ELF-1 (cell line): ENCODE measurements at places on chromosomes 7 and 10.

- DNase-seq, result no peak
Observed at GRCh38 chr10:103254113-103254512, 8.4 kb downstream of the RPEL1 start.

DNA sequence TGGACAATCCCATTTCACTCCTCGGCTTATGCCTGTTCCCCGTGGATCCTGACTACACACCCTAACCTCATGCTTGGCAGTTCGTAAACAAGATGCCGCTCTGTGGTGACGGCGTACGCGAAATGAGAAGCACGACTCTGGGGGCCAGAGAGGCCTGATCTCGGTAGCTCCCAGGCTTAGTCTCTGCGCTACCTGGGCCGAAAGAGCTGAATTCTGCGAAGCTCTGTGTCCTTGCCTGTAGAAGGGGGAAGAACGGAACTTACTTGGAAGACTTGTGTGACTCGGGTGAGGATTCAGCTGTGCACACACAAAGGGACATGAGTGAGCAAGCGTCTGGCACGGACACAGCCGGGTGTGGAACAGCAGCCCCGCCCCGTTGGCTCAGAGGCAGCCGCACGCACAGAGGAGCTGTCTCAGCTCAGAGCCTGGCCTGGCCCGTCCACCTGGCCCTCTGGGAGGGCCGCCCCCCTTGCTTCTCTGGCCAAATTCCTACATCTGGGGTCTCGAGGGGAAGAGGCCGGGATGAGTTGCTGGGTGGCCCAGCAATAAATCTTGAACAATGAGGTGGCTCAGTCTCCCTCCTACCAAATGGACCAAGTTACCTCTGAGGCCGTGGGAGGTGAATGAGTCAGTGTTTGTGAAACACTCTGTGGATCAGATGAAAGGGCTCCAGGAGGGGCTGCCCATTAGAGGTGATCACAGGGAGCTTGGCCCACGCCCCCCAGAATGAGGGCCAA is 83.8 kb downstream of the PDGFA start:
- DNase-seq, result no peak

DNA sequence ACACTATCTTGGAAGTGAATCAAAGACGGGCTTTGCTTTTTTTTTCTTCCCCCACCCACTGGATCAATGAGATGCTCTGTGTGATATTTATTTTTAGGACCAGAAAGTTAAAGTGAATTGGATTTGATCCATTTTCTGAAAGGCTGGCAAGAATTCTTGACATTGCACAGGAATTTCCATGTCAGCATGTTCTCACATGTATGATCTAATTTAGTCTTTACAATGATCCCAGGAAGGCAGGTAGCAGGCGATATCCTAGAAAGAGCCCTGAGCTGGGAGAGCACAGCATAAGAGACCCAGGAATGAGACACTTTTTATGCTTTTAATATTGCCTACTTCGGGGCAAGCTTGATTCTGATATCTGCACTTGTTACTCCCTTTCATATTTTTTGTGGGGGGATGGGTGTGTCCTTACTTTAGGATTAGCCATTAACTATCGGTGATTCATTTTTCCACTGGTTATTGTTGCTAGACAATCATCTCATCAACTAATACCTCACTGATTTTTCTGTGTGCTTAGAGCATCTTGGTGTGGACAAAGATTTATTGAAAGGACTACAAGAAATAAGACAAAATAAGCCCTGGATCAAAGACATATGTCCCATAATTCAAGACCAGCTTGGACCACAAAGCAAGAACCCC is 58.1 kb downstream of the NRP1 start:
- no peak for DNase-seq

DNA sequence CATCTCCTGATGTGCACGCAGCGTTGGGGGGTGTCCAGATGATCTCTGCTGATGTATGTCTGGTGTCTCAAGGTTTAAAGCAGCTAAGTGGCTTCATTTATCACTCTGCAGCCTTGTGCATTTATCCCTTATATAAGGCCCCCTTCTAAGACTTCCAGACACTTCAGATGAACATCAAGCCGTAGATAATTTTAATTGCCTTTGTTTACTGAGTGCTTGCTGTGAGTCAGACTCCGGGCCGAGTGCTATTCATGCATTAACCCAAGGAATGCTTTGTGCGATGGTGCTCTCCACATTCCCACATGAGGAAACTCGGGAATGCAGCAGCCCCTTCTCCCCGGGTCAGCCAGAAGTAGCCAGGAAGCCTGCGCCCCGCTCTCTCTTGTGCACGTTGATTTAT is 328.6 kb upstream of the COBL start:
- DNase-seq, result peak; percentile 53

DNA sequence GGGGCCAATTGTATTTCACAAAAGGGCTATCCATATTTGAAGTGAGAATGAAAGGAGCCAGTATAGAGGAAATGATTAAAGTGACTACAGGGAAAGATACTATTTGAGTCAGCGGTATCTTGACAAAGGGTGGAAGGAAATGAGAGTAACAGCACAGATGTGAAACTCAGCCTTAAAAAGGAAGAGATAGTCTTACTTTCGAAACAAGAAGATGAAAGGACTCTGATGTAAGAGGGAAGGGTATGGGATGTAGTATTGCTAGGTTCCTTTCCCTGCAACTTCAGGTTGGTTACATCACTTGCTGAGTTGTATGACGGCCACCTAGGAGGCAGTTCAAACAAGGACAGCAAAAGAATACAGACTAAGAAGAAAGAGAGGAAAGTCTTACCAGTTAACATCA is 13.7 kb downstream of the CISD1 start:
- no peak for DNase-seq

- no peak for DNase-seq
Observed at GRCh38 chr10:38159004-38159403, 64.9 kb downstream of the ZNF37A start.

- no peak for DNase-seq
Observed at GRCh38 chr7:30979027-30979426, 15.3 kb downstream of the GHRHR start.

GRCh38 chr10:30705625-30706149 is 76.1 kb upstream of the LYZL2 start:
- DNase-seq, result peak; percentile 89

DNA sequence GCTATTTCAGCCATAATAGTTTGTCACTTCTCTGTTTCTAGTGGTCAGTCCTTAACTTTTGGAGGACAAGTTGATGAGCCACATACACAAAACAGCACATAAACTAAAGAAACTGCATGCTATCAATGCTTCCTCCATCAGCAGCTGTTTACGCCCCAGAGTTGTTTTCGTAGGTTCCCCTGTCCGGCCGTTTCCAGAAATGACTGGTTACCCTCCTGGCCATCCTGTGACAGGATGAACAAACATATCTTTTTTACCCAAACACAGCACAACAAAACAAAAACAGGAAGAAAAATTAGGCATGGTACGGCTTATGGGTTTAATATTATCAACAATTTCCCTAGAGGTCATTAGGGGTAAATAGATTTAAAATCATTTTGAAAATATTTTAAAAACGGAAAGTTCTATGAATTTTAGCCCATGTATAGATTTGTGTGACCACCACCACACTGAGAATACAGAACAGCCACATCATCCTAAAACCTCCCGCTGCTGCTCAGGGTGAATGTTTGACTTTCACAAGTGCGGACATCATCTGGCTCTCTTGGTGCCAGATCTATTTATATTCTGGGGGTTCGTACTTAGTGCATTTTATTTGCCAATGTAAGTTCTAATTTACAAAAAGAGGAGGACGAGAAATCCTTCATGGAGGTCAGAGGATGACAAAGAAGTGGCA is 74.8 kb downstream of the HIPK2 start:
- DNase-seq, result no peak

DNA sequence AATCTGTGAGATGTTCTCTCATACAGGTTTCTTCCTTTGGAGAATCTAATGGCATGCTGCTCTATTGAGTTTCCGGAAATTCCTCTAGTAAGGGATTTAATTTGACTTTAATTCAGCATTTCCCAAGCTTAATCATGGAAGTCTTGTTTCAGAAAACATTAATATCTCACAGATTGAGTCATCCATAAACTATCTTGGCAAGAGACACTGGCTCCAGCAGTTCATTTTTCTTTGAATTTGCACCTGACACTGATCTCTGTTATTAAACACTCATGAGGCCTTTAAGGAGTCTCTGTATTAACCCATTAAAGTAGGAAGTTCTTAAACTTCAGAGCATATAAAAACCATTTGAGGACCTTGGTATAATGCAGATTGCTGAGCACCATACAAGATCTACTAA is 3.6 kb upstream of the ITGB8 start:
- no peak for DNase-seq

DNA sequence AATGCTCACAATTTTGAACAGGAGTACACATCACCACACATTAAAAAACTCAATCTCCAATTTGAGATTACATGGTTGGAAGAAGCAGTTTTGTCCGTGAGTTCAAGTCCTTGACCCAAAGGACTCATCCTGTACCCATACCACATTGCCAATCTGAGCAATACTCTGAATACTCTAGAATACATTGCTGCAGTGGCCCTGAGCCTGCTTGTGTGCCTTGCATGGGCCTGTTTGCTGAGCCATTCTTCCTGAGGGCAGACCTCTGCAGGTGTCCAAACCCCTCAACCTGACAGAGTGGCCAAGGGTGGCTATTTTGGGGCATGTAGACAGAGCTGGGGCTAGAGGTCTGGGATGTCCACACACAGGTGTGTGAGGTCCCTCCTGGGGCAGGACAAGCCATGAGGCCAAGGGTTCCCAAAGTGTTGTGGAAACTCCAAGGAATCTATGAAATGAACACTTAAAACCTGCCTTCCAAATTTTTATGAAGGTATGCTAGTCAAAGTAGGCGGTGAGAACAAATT is 15.5 kb downstream of the AGMO start:
- peak; percentile 30 for DNase-seq

DNA sequence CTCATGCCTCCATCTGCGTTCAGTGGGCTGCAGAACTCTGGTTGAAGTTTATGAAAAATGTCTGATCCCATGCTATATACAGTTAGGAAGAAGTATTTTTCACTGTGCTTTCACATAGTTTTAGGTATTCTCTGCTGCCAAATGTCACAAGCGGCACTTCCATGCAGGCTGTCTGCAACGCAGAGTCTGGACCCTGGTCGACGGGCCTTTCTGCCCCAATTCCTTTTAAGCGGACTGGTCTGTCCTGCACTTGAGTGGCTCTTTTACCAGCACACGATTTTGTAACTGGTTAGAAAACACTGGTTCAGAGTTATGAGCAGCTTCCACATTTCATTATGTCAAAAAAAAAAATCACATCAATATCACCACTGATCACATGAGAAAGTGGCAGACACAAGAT is 143.0 kb downstream of the DIP2C start:
- DNase-seq, result no peak

- DNase-seq, result no peak
Observed at GRCh38 chr10:93899109-93899508, 5.3 kb downstream of the SLC35G1 start.

- no peak for DNase-seq
Observed at GRCh38 chr7:155265144-155265543, 32.5 kb upstream of the INSIG1 start.

DNA sequence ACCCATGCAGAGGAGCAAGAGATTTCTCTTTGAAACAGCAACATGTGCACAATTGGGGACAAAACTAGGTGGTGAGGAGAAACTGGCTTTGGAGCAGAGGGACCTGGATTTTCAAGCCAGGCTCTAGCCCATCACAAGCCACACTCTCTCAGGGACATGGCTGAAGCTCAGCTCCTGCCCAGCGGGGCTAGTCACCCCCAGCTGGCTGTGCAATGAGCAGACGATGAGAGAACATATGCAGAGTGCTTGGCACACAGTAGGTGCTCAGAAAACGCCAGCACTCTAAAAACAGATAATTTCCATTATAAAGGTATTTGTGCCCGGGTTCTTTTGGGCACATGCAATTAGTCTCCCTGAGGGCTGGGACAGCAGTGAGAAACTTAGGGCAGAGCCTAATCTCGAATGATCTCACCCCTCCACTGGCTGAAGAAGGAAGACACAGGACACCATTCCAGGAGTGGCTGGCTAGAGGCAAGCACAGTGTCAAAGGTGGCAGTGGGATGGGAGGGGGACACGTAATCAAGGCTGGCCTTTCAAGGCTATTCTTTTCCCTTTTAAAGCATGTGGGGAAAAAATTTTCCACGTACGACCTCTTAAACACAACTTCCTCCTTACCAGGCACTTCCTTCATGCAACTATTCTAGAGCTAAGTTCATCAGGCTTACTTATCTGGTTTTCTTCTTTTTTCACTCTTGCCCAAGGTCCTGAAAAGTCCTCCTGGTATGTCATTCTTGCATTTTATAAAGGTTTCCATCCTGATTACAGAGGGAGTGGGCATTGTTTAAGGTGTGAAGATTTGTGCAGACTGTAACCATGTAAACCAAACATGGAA is 15.1 kb downstream of the FAM53B start:
- no peak for DNase-seq

GRCh38 chr7:48452218-48452617 is 281.0 kb downstream of the ABCA13 start:
- no peak for DNase-seq

DNA sequence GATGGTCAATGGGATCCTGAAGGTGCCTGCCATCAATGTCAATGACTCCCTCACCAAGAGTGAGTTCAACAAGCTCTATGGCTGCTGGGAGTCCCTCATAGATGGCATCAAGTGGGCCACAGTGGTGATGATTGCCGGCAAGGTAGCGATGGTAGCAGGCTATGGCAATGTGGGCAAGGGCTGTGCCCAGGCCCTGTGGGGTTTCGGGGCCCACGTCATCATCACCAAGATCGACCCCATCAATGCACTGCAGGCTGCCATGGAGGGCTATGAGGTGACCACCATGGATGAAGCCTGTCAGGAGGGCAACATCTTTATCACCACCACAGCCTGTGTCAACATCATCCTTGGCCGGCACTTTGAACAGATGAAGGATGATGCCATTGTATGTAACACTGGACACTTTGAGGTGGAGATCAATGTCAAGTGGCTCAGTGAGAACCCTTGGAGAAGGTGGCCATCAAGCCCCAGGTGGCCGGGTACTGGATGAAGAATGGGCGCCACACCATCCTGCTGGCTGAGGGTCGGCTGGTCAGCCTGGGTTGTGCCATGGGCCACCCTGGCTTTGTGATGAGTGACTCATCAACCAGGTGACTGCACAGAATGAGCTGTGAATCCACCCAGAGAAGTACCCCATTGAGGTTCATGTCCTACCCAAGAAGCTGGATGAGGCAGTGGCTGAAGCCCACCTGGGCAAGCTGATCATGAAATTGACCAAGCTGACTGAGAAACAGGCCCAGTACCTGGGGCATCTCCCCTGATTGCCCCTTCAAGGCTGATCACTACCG is 63.0 kb upstream of the ANTXRL start:
- no peak for DNase-seq

GRCh38 chr7:51973939-51974338 is 657.3 kb upstream of the COBL start:
- no peak for DNase-seq

DNA sequence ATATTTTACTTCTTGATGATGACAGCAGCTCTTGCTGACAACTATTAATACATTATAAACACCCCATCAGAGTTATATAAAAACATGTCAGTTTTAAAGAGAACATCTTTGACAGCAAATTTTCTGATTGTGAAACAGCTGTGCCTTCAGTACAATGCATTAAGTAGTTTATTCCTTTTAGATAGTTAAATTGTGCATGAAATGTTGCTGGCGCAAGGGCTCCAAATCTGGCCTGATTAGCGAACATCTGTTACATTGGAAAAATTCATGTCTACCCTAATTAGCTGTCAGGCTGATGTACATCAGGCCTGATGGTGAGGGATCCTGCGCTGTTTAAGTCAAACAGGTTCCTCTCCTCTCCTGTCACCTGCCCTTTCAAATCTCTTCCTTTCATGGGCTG is 171.9 kb upstream of the SP8 start:
- peak; percentile 17 for DNase-seq

- DNase-seq, result peak; percentile 42
Observed at GRCh38 chr10:10798102-10798863, 219.4 kb upstream of the CELF2 start.
